ENCODE measurements at places on chromosomes 1 and 21. TPM values are rescaled to one million over a fixed set of nuclear protein-coding genes. Genes with fewer than 3 reads are reported as not detected.

Gene FAM3B
- total RNA-seq = not detected

DNA sequence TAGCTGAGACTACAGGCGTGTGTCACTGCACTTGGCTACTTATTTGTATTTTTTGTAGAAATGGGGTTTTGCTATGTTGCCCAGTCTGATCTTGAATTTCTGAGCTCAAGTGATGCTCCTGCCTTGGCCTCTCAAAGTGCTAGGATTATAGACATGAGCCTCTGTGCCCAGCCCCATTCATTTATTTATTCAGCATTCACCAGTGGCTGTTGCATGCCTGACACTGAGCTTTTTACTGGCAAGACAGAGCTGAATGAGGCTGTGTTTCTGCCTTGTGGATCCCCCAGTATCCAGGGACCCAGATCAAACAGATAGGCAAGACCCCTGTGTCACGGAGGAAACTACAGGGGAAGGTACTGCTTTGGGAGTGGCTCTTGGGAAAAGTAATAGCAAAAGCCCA lies 109.4 kb downstream of the DISC1 start:
- DNase-seq = no peak

- no peak for DNase-seq
These were observed 16.8 kb downstream of the GALNT2 start for GRCh38 chr1:230083746-230084407.

GRCh38 chr1:84089867-84090266 lies 54.2 kb upstream of the PRKACB start:
- DNase-seq = no peak

DNA sequence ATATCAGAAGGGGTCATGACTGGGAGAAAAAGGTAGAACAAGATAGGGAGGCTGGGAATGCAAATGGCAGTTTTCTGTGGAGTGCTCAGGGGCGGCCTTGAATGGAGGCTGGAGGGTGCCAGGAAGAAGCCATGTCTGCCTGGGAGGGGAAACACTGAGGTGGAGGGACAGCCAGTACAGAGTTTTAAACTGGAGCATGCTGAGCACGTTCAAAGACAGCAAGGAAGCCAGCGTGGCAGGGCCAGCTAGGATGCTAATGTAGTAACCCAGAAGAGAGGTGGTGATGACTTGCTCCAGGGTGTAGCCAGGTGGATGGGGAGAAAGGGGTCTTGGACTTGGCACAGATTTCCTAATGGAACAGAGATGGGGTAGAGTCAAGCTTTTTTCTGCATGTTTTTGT lies 445.8 kb upstream of the VAMP3 start:
- no peak for DNase-seq

Gene CHIT1
- not detected for total RNA-seq

Gene MRPS6
- total RNA-seq = 75.0 TPM
